ENCODE measurements at places on chromosomes 2 and 18.

GRCh38 chr2:63926815-63927214, 85.1 kb downstream of the UGP2 start:
- DNase-seq: no peak

- DNase-seq: no peak
Measured at GRCh38 chr2:53694096-53694771, 73.4 kb upstream of the CHAC2 start.

DNA sequence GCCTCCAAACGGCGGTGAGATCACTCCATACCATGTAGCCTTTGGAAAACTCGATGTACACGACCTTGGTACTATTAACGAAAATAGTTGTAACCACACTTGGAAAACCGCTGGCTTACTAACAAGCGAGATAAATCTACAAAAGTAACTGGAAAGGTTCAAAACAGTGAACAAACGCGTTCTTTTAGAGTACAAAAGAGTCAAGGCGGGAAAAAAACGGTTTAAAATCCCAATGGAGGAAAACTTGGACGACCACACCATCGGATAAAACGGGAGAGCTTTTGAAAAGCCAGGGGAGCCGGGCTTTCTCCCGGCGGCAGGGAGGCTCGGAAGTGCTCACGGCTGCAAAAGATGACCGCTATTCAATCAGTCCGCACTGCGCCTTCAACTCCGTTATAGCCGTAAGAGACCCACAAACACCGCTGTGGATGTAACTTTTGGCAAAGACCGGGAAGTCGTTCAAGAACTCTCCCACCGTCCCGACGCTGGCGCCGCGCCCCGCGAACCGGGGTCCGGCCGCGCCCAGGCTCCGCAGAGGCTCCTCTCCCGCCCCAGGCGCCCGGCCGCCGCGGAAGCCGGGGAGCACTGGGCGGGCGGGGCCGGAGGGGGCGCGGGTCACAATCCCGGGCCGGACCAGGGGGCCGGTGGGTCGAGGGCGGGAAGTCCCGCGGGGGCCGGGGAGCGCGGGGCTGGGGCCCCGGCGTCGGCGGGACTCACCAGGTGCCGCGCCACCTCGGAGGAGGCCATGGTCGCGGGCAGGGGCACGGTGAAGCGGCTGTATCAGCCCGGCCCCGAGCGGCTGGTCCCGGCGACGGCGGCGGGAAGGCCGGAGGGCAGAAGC, 465 bp downstream of the SEPTIN10 start:
- DNase-seq: no peak

GRCh38 chr2:16101196-16101595, 160.8 kb downstream of the MYCN start:
- DNase-seq: no peak

DNA sequence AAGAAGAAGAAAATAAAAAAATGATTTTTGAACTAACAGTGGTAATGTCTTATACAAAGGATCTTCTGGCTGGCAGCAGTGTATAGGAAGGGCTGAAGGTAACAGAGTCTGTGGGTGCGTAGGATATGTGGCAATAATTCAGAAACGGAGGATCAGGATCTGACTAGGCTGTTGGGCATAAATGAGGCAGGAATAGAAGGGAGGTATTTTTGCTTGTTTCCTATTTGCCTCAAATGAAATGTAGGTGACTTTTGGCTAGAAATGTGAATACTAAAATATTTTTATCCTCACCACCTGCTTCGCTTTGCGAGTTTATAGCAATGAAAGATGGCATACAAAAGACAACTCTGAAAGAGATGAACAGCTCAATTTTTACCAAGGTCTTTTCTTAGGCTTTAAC, 1086.1 kb upstream of the CELF4 start:
- DNase-seq: no peak

DNA sequence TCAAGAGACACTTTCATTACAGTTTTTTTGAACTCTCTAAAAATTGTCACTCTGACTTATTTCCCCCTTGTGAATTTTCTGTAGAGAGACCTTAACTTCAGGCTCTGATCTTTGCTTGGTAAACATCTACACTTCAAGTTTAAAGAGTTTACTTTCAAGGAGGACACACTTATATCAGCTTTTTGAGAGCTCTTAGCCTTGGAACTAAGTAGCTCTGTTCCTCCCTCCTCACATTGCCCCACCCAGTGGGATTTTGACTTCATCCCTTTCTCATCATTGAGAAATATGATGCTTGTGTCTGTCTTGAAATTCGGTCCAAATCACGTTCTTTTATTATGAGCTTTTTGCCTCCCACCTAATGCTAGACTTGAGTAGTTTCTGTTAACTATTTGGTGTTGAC, 433.4 kb upstream of the MEIS1 start:
- no peak for DNase-seq

DNA sequence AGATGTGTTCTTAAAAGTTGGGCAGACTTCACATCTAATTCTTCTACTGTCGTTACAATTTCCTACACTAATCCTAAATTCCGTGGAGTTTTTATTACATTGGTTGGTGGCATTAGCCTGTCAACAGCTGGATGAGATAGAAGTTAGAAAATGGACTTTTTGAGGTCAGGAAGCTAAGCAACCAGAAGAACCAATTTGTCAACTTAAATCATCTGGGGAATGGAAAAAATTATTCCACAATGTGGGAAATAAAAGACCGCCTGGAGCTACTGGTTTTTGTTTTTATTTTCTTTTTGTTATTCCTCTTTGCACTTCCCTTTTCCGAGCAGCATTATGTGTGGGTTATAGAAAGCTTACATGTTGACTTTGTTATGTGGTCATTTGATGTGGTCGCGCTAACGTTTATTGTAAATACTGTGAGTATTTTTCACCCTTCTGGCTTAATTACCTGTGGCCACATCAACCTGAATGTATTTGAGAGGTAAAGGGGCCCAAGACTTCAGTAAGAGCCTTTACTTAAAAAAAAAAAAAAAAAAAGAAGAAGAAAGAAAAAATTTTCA, 75.3 kb downstream of the PTPRM start:
- DNase-seq: no peak

DNA sequence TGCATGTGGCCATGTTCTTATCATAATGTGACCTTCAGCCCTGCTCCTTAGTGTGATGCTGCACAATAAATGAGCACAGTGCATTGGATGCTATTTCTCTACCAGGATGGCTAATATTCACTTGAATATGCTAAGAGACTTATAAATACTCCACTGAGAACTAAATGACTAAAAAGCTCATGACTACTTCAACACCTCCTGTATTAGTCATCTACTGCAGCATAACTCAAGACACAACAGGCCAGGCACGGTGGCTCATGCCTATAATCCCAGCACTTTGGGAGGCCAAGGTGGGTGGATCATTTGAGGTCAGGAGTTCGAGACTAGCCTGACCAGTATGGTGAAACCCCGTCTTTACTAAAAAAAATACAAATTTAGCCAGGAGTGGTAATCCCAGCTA, 213.4 kb downstream of the RND3 start:
- DNase-seq: no peak

DNA sequence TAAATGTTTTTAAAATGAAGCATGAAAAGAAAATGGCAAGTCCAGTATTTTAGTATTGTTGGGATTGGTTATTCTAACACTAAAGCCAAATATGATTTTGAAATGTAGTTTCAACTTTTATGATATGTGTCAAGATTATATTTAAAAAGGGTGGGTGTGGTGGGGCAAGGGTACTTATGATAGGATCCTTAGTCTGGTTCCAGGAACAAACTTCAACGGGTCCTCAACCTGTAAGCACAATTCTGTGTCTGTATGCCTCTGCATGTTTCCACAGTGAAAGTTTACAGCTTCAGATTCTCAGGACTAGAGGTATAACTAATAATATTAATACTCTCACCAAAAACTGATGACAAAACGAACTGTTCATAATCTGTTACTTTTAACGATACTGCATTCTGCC, 5.8 kb downstream of the USP34 start:
- no peak for DNase-seq

GRCh38 chr2:30709516-30709915, 97.7 kb downstream of the CAPN13 start:
- no peak for DNase-seq

DNA sequence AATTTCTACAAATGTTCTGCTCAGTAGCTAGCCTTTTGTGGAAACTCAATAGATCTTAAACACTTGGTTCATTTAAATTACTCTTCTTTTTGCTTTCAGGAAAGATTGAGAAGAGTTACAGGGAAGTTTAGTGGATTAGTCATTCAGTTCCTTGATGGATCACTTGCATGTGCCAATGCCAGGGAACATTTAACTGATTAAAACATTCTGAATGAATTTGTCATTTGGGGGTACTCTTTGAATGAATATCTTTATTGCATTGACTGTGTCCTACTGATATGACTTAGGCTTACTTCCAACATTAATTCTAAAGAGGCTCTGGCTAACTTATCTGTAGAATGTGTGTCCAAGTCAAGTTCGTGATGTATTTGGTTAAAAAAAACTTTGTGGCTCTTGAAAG, 199.8 kb downstream of the PLCL1 start:
- DNase-seq: no peak

GRCh38 chr2:15472133-15472532, 89.0 kb downstream of the NBAS start:
- DNase-seq: no peak

DNA sequence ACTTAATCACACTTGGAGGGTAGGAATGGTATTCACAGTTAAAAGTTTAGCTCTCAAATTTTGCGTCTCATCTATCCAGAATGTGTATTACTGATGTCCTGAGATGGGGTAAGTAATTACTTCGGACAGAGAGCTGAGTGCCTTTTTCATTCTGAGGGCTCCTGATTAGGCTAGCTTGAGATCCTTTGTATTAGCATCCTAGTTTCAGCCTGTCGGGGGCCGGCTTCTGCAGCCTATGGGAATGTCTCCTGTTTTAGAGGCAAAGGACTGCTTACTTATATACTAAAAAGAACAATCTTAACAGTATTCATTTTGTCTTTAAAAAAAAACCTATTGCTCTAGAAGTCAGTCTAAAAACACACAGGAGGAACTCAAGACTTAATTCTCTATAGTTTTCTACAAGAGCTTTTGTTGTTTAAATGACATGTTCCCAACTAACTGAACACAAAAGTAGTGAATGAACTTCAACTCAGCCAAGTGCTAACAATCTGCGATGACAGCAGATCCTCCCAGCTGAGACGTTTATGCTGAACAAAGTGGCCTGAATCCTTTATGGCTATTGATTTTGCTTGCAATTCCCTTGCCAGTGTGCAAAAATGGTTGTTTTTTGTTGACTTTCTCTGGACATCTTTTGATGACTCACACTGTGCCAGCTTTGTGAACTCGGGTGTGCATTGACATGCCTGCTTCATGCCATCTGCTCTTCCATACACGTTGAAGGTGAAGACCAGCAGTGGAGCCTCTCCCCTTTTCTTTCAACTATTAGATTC, 118.7 kb downstream of the LYPD6B start:
- DNase-seq: no peak

DNA sequence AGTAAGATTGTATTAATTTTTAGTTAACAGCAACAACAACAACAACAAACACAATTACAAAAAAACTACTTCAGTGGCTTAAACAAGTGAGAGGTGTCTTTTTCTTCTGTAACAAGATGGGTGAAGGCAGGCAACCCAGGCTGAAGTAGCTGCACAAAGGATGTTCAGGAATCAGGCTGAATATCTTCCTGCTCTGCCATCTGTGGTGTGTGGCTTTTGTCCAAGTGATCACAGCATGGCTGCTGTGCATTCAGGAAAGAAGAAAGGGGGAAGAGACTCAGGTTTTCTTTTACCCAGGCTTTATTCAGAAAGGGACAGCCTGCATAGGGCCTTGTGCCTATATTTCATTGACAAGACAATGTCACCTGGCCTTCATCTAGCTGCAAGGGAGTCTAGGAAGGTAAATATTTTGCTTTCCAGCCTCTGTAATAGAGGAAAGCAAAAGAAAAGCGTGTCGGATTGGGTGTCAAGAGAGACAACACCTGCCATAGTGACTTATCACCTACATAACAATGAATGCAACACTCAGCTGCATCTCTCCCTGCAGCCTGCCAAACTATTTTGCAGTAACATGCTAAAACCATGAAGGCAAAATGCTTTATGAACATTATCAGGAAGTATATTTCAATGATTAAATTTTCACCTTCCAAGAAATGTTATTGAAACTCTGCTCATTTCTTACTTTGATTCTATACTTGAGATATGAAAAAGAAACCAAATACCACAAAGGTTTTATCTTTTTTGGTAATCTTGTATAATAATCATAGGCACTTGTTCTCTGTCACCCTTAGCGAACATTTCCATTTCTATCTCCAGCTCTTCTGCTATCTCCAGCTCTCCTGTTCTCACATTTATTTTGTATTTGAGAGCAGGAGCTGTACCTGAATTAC, 14.6 kb downstream of the G6PC2 start:
- no peak for DNase-seq

GRCh38 chr2:157644776-157645175, 16.1 kb upstream of the ACVR1C start:
- no peak for DNase-seq

- no peak for DNase-seq
Measured at GRCh38 chr18:446941-447560, 53.5 kb downstream of the COLEC12 start.

DNA sequence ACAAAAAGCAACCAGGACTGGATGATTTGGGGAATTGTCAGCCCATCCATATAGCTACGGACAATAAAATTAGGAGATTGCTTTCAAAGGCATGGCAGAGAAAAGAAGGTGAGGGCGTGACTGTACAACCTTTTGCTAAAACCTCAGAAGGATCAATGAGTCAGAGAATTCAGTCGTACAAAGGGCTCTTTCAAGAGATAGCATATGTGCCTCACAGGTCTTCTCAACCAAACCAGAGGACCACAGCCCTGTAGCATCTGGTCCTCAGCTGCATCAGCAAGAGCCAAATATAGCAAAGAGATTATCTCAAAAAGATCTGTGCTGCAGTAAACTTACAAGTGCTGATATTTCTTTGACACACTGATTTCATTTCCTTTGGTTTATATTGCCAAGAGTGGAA, 149.9 kb upstream of the RAB6C start:
- DNase-seq: no peak

All from KG1 (cell line).